ENCODE measurements at places on chromosomes 3 and 15. TPM values are rescaled to one million over a fixed set of nuclear protein-coding genes. Genes with fewer than 3 reads are reported as not detected.

CPN2 gene
- total RNA-seq = not detected

FOXL2 gene
- 0.19 TPM for total RNA-seq

CXCR6 gene
- not detected for total RNA-seq

NEO1 gene
- total RNA-seq = 0.09 TPM

GPR149 gene
- total RNA-seq = not detected

CLCN2 gene
- total RNA-seq = 2.8 TPM

GUCA1C gene
- total RNA-seq = not detected

PLXNA1 gene
- total RNA-seq = 34.5 TPM

HRG gene
- total RNA-seq = not detected

CMTM7 gene
- total RNA-seq = 12.1 TPM

XCR1 gene
- not detected for total RNA-seq

MEX3B gene
- total RNA-seq = 12.4 TPM

PP2D1 gene
- total RNA-seq = not detected

SLC51A gene
- not detected for total RNA-seq

DPPA2 gene
- total RNA-seq = not detected

TMEM212 gene
- total RNA-seq = not detected

PTH1R gene
- 0.18 TPM for total RNA-seq

CDHR4 gene
- not detected for total RNA-seq

MYEF2 gene
- 17.8 TPM for total RNA-seq

GOLGA6B gene
- not detected for total RNA-seq

PGBD4 gene
- total RNA-seq = 0.90 TPM

CD200 gene
- 3.6 TPM for total RNA-seq

HRH1 gene
- total RNA-seq = 11.7 TPM

WDR49 gene
- 0.27 TPM for total RNA-seq

MASP1 gene
- total RNA-seq = under 0.01 TPM

CAND2 gene
- 1.1 TPM for total RNA-seq

FBXO40 gene
- total RNA-seq = not detected

ITGA11 gene
- 0.54 TPM for total RNA-seq

PRR23C gene
- total RNA-seq = not detected

LEKR1 gene
- 0.09 TPM for total RNA-seq

SLC6A1 gene
- 0.19 TPM for total RNA-seq

OTOL1 gene
- not detected for total RNA-seq

TBCCD1 gene
- 18.3 TPM for total RNA-seq

P2RY13 gene
- not detected for total RNA-seq

SPINK8 gene
- total RNA-seq = not detected

FANCD2OS gene
- not detected for total RNA-seq

DAZL gene
- not detected for total RNA-seq

STAC gene
- total RNA-seq = 0.18 TPM

GHSR gene
- total RNA-seq = not detected

ESYT3 gene
- total RNA-seq = 0.09 TPM

MORF4L1 gene
- 280 TPM for total RNA-seq

NCBP2 gene
- total RNA-seq = 71.5 TPM

CPLX3 gene
- total RNA-seq = not detected

GPR27 gene
- total RNA-seq = not detected

MGLL gene
- 40.6 TPM for total RNA-seq

CFAP44 gene
- 2.6 TPM for total RNA-seq

RPL4 gene
- 1,891 TPM for total RNA-seq

SLCO2A1 gene
- 0.72 TPM for total RNA-seq

MKRN3 gene
- not detected for total RNA-seq

ZFAND6 gene
- 169 TPM for total RNA-seq

GOLGA8K gene
- total RNA-seq = 0.28 TPM

KLF15 gene
- total RNA-seq = 0.63 TPM

TGM4 gene
- total RNA-seq = 0.09 TPM

LRRC34 gene
- total RNA-seq = 2.2 TPM

GPR87 gene
- total RNA-seq = 0.09 TPM

IMPG2 gene
- 0.54 TPM for total RNA-seq
